ENCODE measurements at places on chromosomes 5 and 9.

DNA sequence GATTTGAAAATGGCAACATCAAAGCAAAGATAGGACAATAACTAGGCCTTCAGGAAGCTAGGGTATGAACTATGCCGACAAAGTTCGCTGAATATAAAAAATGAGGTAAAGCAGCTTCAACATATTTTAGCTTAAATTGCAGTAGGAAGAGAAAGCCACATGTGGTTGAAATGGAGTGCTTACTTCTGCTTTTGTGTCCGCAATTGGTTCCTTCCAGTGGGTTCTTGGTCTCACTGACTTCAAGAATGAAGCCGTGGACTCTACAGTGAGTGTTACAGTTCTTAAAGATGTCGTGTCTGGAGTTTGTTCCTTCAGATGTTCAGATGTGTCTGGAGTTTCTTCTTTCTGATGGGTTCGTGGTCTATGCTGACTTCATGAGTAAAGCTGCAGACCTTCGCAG is 95.2 kb downstream of the APTX start:
- DNase-seq = no peak

GRCh38 chr9:113221800-113222481 is 597 bp downstream of the SLC31A1 start:
- DNase-seq = no peak

DNA sequence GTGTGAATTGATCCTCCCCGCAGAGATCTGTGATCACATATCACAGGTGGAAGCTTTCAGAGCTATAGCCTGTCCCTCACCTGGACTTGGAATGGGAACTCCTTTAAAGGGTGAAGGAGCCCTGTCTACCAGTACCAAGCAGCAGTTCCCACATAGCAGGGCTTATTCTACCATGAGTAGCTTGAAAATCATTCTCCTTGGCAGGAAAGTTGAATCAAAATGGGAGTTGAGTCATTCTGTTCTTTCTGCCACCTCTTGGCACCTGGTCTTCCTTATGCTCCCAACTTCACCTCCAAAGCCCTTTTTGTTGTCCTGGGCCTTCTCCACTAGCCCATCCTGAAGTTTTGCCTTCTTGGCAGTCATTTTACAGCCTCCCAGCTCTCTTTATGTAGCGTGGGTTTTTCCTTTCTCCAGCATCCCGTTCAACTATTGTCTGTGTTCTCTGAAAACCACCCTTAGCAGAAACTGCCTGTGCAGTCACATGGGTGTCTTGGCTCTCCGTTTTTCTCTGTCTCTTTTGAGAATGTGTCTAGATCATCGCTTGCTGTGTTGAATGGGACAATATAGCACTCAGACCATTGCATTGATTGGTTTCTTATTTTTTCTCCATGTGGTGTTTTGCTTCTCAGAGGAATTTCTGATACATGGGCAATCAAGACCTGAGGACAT is 222.2 kb downstream of the AOPEP start:
- DNase-seq = no peak

GRCh38 chr9:1871626-1872419 is 143.3 kb upstream of the SMARCA2 start:
- DNase-seq = no peak

- no peak for DNase-seq
These were observed 48.2 kb upstream of the ASS1 start for GRCh38 chr9:130396581-130396980.

DNA sequence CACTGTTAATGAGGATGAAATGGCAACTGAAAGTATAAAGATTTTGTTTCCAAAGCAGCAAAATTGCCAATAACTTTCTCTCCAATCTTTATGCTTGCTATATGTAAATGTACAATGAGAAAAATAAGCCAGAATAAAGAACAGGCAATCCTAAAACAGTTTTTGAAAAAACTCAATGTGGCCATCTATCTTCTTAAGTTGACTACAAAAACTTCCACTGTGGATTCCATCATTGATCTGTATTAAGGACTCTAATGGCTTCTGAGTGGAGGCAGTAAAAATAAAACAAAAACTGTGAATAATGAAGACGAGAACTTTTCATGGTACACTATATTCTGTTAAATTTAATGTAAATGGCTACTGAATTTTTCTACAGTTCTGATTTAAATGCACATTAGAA is 382.9 kb downstream of the TMEM232 start:
- DNase-seq = no peak

Measured in stimulated activated CD4-positive, alpha-beta T cell treated with anti-CD3 and anti-CD28 coated beads, TNF-alpha, amount 100 ng/mL, for 1 hour (primary cell).